Brain pericyte (primary cell): ENCODE measurements at places on chromosomes 6 and 20.

GRCh38 chr6:133779916-133780695, 108.8 kb upstream of the TCF21 start:
- no peak for DNase-seq

GRCh38 chr20:51631011-51631950, 88.8 kb upstream of the NFATC2 start:
- DNase-seq = peak; percentile 95

GRCh38 chr6:39821742-39822532, 29.8 kb downstream of the DAAM2 start:
- DNase-seq = no peak

DNA sequence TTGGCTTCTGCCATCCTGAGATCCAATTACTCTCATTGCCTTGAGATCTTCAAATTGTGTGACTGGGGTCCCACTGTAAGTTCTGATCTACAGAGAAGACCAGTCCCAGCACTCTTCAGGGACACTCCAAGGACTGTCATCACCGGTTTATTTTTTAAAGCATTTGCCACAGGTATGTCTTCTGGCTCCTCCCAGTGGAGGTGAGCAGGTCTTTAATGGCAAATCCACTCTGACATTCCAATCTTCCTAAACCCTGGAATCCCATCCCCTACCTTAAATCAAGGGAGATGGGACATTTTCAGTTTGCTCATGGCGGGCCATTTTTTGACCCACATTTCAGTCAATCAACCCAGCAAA, 35.2 kb upstream of the IYD start:
- no peak for DNase-seq

DNA sequence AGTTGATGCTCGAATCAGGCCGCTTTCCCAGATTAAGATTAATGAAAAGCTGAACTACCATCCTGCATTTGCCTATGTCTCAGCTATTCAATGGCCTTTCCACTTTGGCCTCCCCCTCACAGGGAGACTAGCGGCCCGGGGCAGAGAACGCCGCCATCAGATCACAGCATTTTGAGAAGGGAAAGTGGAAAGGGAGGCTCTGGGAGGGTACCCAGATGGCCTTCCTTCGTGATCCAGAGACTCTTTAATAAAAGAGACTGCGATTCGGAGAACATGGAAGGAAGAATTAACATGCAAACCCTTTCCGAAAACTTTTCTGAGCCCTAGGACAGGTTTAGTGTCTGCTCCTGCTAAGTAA, 533 bp downstream of the MRPS18A start:
- DNase-seq = no peak

GRCh38 chr6:25652007-25652515, at the start of gene SCGN:
Gene SCGN (plus strand): TSS chr6:25652215. CDS start chr6:25652404, 189 bp downstream.
- peak; percentile 1 for DNase-seq

GRCh38 chr6:106486236-106486635, 125.7 kb downstream of the CRYBG1 start:
- DNase-seq = no peak

DNA sequence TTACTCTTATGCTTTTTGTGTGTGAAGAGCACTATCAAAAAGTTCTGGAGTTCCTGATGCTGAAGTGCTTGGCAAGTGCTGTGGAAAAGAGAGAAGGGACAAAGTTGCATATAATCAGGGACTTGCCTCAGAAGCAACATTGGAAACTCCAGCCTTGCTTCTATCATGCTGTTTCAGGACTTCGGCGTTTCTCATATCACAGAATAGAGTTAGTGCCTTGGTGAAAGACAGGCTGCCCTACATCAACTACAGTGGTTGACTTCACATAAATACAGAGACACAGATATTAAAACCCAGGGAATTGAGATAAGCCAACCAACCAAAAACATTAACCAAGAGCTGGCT, 36.2 kb upstream of the CDKAL1 start:
- DNase-seq = no peak

GRCh38 chr6:155341130-155341828, 27.0 kb upstream of the TFB1M start:
- DNase-seq = no peak

GRCh38 chr20:51497542-51498467, 44.7 kb downstream of the NFATC2 start:
- DNase-seq = no peak

GRCh38 chr6:158150701-158151100, 17.4 kb downstream of the SERAC1 start:
- no peak for DNase-seq

DNA sequence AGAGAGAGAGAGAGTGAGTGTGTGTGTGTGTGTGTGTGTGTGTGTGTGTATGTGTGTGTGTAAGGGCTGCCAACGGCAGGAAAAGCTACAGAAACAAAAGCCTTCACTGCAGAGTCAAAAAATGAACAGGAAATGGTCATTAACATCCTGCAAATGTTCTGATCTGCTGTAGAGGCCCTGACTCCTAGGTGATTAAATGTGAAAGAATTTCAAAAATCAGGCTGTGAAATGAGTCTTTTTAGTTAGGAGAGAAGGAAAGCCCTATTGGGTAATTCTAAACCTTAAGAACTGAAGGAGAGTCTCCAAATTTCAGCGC, 166.5 kb upstream of the MYLIP start:
- no peak for DNase-seq

GRCh38 chr6:87903323-87903722, 144.3 kb upstream of the SPACA1 start:
- DNase-seq = no peak

GRCh38 chr20:50410343-50410742, 99.8 kb upstream of the PTPN1 start:
- no peak for DNase-seq

DNA sequence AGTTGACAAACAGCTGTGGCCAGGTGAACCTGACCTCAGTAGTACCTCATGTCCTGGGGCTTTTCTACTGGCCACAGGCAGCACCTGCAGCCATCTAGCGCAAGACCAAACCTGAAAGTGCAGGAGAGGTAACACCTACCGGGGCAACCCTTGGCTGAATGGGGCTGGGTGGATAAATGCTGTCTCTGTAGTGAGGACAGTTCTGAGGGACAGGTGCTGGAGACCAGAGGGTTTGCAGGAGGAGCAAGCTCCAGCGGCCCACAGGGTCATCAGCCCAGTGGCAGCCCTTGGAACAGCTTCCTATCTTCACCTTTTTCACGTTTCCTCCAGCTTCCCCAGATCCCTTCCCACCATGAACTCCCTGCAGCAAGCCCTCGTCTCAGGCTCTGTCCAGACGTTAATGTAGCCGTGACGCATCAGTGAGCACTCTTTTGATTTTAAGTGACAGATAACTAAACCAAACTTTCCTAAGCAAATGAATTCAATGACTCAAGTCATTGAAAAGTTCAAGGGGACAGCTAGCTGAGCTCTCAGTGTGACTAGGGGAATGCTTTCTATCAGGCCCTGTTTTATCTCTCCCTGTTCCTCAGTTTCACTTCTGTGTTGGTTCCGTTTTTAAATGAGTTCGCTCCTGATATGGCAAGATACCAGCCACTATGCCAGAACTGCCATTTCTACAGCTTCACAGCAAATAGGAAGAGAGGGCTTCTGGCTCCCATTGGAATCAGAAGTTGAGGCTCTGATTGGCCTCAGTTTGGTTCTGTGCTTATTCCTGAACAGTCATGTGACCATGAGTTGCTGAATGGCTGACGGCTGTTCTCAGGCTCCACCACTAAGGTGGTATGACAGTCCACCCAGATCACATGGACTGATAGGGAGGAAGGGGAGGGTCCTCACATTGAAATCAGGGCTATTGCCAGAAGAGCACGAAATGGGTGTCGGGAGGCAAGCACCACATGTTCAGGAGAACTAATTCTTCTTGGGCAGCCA, 12.1 kb upstream of the PFDN4 start:
- DNase-seq = no peak

- DNase-seq = no peak
Observed at GRCh38 chr20:24825591-24825990, 123.5 kb upstream of the CST7 start.

- DNase-seq = no peak
Observed at GRCh38 chr6:148550569-148550968, 196.3 kb upstream of the UST start.

DNA sequence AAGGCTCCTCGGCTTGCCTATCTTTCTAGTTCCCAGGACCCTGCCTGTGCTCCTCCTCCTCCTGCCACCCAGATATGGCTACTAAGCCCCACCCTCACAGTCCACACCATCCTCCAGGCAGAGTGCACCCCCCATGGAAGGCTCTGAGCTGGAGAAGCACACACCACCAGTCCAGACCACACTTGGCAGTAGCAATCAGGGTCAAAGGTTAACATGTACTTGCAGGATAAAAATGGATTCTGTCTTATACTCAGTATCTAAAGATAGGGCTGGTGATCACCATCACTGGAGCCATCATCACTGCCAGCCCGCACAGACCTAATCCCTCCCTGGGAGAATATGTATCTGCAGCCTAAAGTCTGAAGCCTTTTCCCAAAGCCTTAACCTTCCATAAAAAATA, 83.4 kb downstream of the PRKN start:
- DNase-seq = no peak

DNA sequence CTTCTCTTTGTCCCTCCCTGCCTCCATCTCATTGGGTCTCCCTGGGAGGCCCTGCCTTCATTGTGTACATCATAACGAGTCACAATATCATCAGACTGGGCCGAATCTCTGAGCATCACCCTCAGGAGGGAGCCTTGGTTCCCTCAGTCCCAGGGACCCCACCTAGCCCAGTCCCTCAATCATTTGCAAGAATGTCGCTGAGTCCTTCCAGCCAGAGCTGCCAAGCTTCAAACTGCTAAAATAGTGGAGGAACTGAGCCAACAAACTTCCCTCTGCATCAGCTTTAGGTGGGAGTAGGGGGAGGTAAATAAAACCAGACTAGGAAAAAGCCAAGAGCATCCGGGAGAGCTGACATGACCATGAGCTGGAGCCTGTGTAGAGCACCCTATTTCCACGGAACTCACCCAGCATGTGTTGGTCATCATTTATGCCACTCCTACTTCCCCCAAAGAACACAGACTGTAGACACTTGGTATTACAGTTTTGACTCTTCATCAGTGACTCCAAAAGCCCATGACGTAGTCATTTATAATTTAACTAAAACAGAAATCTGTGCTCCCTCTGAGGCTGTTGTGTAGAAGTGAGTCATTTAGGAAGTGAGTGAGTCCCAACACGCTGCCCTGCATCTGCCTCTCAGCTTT, 28.8 kb upstream of the IL17A start:
- DNase-seq = no peak

GRCh38 chr6:6631053-6631452, 42.5 kb downstream of the LY86 start:
- no peak for DNase-seq

- DNase-seq = peak; percentile 92
Observed at GRCh38 chr6:112956696-112957535, 609.8 kb downstream of the RFPL4B start.

DNA sequence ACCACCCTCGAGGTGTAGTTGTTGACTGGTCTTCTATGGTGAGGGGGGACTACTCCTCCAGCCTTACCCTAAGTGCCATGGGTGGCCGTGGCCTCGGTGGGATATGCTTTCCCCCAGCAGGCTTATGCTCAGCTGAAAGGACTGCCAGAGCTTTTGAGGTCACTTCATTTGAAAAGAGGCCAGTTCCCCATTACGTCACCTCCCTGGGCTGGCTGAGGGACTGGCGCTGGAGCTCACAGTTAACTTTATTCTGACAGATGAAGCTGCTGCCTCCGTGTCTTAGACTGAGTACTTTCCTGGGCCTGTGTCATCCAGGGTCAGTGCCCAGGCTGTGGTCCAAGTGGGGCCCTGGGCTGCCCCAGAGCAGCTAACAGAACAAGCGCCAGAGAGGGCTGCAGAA, 42.8 kb upstream of the PCMTD2 start:
- DNase-seq = no peak

- no peak for DNase-seq
Observed at GRCh38 chr6:11942185-11942864, 69.8 kb upstream of the HIVEP1 start.
